ENCODE measurements at places on chromosomes 4 and X.

DNA sequence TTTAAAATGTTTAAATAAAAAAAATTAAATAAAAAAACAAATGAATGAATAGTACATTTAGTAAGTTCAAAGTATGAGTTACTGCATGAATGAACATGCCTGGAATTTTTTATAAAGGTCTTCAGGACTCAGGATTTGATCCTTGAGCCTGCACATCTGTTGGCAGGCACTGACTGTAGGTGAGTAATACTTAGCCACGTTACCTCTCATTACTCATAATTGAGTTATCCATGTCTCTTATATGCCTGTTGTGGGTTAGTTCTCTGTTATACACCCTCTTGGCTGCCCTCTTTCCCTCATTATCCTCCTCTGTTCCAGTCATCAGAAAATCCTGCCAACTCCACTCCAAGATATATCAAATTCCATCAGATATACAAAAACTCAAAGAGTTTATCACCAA lies 276.0 kb downstream of the FBXW7 start:
- no peak for DNase-seq

- no peak for DNase-seq
These were observed 13.7 kb downstream of the DDX60 start for GRCh38 chr4:168304744-168305459.

- no peak for DNase-seq
These were observed 580.8 kb upstream of the FTHL17 start for GRCh38 chrX:31652650-31653049.

DNA sequence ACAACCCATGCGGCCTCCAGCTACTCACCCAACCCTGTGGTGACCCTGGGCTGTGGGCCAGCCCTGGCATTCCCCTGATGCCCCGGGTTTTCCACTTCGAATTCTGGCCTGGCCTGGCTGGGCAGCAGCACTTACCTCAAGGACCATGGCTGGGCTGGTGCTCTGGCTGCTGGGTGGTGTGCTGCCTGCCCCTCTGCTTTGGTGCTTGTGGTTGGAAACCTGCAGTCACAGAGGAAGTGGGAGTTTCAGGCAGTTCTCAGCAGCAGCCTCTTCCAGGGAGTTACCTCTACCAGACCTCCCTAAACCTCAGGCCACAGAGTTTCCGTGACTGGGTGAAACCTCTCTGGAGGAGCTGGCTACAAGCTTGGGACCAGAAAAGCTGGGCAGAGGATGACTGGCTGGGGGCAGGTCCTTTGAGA lies at the start of gene CXCR3:
TSS of gene CXCR3 (minus strand) at position 209 of the 419 bp plus-strand sequence. CDS start at position 147, 62 bp downstream.
- DNase-seq: no peak

DNA sequence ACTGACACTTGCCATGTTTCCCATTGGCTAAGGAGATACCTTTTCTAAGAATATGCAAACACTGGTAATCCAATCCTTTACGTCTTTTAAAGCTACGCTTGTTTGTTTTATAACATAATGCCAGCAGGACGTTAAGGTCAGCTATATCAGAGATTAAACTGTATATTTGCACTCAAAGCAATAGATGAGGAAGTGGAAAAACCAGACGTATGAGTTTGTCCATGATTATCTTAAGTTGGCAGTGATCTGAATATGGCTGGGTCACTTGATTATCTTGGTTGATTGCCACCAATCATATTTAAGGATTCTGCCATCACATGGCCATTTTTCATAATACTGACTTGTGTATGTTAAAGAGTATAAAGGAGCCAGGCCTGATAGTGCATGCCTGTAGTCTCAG lies 19.4 kb downstream of the TMSB4X start:
- DNase-seq: no peak

DNA sequence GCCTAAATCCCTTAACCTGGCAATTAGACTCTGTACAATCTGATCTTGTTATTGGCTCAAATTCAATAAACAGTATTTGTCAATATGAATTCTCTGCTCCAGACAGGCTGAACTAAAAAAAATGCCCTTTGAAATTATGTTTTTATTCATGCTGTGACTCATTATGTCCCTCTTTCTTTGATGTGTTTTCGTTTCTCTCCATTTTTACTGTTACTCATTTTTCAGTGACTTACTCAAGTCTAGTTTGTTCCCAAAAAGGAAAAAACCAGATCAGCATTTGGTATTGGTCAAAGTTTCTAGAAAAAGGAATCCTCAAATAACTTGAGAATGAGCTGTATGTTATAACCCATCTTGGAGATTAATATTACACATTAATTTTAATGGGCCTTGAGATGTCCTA lies 40.4 kb downstream of the UNC5C start:
- no peak for DNase-seq

DNA sequence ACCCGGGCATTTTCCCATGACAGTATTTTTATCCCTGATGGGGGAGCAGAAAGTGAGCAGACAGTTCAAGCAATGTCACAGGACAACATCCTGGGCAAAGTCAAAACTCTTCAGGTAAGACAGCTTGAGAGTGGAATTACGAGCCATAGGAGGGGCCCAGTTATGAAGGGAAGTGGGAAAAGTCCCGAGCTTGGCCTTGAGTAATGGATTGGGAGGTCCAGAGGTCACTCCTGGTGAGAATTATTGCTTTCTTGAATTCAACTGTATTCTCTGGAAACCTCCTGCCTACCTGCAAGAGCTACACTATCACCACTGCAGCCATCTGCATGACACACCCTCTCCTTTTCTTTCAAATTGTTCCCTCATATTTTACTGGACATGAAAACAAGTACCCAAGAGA lies 89.1 kb downstream of the AASDH start:
- no peak for DNase-seq

DNA sequence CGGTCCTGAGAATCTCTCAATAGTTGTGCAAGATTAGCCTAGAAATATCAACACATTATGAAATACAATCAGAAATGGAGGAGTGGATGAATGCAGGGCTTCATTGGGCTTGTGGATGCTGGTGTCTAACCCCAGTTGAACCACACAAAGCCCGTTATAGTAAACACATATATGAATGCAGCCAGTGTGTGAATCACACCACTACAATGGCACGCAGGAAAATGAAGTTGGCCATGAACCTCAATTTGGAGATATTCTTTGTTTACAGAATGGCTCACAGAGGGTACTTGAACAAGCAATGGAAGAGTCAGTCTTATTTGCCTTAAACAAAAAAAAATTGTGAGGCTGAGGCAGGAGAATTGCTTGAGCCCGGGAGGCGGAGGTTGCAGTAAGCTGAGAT lies 57.8 kb downstream of the SOD3 start:
- no peak for DNase-seq

- DNase-seq: no peak
These were observed 44.9 kb upstream of the PRSS48 start for GRCh38 chr4:151231915-151232595.

DNA sequence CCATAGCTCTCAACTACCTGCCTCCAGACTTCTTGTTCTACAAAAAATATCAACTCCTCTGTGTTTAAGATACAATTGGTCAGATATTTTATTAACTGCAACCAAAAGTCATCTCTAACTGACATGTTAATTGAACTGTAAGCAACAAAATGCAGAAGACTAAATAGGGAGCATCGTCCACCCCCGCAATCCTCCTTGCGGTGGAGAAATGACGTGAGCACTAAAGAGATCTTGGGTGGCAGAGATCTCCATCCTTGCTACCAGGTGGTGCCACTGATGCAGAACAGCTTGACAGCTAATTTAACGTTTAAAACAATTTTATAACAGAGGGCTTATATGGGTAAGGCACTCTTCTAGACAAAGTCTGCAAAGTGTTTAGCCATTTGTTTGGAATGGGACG lies 164.4 kb upstream of the FTHL17 start:
- no peak for DNase-seq

- DNase-seq: no peak
These were observed 46.0 kb upstream of the CLNK start for GRCh38 chr4:10730590-10730989.

DNA sequence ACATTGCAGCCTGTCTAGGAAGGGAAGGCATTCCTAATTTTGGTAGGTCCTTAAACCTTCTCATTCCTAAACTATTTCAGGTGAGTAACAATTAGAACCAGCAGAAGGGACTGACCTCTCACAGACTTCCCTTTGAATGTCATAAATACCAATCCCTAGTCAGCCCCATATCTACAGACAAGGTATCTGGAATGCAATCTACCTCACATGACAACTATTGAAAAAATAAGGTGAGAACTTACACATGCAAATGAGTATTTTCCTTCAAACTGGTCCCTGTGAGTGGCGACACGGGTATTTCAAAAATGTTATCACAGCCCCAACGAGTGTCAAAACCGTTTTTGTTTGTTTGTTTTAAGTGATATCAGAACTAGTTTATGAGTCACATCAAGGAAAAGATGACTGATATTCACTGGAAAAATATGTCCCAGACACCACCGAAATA lies 102.4 kb upstream of the VCX2 start:
- no peak for DNase-seq

DNA sequence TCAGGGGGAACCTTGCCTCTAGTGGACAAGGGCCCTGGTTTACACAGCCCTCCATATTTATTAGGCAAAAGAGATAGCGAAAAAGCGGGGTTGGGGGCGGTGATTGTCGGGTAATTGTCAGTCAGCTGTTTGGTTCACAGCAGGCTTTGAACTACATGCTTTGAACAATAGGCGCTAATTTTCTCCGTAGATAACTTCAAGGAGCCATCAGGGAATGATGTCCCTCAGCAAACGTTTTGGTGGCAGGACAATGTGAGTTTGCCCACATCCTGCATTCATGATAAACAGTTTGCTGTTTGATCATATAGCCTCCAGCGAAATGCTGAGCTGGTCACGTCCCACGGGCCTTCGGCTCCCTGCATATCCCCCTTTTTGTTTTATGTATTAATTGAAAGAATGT lies 65.2 kb downstream of the KANTR start:
- DNase-seq: no peak

GRCh38 chrX:12956704-12957534 lies 18.0 kb upstream of the TMSB4X start:
- no peak for DNase-seq

- DNase-seq: no peak
These were observed 1087.1 kb downstream of the C4orf33 start for GRCh38 chr4:130183096-130183495.

DNA sequence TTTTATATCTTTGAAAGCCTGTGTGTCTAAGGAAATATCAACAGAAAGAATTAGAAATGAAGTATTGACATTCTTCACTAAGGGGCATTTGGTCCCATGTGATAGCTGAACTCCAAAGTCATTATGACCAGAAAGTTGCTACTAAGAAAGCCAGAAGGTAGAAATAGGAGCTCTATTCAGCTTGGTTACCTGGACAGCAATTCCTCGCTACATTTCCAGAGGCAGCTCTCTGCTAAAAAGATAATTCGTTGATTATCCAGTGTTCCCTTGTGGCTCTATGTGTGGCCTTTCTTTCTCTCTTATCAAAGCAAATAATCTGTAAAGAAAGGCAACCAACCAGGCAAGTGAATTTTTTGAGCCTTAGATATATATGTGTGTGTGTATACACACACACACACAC lies 341.3 kb downstream of the ADGRL3 start:
- DNase-seq: no peak

- no peak for DNase-seq
These were observed 2.4 kb downstream of the ZMYM3 start for GRCh38 chrX:71251466-71251973.

- DNase-seq: no peak
These were observed 1150.6 kb downstream of the FAT4 start for GRCh38 chr4:126465341-126465740.

DNA sequence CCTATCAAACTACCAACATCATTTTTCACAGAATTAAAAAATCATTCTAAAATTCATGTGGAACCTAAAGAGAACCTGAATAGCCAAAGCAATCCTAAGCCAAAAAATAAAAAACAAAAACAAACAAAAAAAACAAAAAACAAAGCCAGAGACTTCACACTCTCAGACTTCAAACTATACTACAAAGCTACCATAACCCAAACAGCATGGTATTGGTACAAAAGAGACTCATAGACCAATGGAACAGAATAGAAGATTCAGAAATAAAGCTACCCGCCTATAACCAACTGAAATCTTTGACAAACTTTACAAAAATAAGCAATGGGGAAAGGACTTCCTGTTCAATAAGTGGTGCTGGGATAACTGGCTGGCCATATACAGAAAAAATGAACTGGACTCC lies 152.3 kb upstream of the SMIM31 start:
- no peak for DNase-seq

- DNase-seq: no peak
These were observed 106.4 kb upstream of the SCOC start for GRCh38 chr4:140266958-140267568.

DNA sequence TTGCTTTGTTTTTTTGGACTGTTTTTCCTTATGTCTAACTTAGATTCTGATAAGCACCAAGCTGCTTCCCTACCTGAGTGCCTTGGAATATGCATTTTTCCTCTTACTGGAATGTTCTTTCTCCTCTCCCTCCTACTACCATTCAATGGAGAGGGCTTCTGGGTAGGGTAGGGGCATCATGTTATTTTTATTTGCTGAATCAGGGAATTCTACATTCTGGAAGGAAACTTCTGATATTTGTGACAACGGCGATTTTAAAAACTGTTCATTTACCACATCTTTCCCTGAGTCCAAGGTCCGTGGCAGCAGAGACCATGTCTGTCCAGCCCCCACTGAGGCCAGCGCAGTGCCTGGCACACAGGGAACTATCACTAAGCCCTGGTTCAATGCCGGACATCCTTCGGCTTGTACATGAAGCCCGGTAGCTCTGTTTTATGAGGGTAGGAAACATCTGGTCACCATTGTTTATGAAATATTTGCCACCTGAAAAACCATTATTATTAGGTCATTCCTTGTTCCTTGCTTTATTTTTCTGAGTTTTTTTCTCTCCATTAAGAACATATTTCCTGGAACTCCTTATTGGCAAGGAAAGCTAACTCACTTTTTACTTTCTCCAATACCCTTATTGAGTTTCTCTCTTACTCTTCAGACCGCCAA lies 57.0 kb downstream of the PALLD start:
- DNase-seq: no peak

DNA sequence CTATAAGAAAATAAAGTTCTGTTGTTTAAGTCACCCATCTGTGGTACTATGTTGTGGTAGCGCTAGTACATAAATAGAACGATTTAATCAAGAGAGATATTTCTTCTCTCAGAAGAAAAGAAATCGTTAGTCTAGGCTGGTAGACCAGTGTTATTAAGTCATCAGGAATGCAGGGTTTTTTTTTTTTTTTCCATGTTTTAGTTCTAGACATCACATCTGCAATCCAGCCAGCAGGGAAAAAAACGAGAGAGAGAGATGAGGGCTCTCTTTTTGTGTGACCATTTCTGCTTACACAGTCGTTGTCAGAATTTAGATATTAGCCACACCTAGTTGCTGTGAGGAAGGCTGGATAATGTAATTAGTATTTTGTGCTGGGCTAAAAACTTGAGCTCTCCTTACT lies 417.4 kb downstream of the TMA16 start:
- no peak for DNase-seq

DNA sequence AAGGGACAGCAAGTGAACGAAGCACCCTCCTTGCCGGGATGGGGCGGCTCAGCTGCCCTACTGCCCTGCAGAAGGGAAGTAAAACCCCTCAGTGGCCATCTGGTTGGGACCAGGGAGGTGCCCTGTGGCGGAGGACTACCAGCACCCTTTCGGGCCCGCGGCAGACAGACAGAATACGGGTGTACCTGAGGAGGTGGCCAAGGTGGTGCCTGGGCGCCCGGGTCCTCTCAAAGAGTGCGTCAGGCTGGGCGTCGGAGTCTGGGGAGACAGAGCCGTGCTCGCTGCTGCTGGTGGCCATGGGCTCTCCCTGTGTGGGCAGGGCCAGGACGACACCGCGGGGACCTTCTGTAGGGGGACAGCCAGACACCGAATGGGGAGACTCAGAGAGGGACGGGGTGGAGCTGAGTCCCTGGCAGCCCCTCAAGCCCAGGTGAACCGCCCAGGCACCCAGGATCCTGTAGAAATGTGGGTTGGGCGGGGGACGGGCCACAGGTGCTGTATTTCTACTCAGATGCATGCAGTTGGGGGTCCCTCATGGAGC lies 29.7 kb downstream of the PDHA1 start:
- DNase-seq: no peak
